ENCODE measurements at places on chromosomes 12 and 14. TPM values are rescaled to one million over a fixed set of nuclear protein-coding genes. Genes with fewer than 3 reads are reported as not detected.

The KRT8 gene
- 11.3 TPM for total RNA-seq

The NAV3 gene
- 1.2 TPM for total RNA-seq

The ACAD10 gene
- total RNA-seq, result 10.9 TPM

The CLEC2B gene
- total RNA-seq, result 26.4 TPM

The PTPN21 gene
- total RNA-seq, result 2.8 TPM

The TRIP11 gene
- total RNA-seq, result 12.9 TPM

The ACSM4 gene
- not detected for total RNA-seq

DNA sequence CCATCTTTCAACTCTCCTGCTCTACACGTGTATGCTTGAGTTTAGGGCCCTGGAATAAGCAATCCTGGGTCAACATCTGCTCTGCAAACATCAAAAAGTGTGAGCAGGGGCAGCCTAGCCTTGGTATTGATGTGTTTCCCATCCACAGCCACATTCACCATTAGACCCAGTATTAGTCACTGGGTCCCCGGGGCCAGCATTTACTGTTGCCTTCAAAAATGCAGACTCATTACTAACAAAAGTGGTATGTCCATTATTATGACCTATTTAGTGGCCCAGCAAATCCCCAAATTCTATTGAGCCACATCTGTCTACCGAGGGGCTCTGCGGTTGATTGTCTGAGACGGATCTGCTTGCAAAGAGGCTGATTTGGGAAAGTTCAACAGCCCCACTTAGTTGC lies 661.8 kb downstream of the DIO2 start:
- DNase-seq, result no peak

- DNase-seq, result no peak
Measured at GRCh38 chr14:36626151-36626550, 35.5 kb upstream of the PAX9 start.

GRCh38 chr12:47763481-47764346 lies 5.0 kb upstream of the RAPGEF3 start:
- no peak for DNase-seq

DNA sequence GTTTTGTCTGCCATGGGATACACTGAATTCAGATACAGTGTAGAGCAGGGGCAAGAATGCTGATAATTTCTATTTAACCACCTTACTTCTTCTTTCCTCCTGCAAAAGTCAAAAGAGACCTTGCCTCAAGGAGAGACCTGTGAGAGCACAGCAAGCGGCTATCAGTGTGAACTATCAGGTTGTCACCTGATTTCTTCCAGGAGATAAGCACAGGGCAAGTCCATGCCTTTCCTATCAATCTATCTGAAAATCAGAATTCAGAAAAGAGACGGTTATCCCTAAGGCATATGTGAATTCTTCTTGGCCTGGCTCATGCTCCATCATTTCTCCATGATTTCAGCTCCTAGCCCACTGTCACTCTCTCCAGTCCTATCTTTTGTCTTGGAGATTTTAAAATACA lies 128.9 kb upstream of the CCND2 start:
- no peak for DNase-seq

All from lung microvascular endothelial cell (primary cell).